CD4-positive, alpha-beta memory T cell (primary cell): ENCODE measurements at places on chromosomes 12 and 14. TPM values are rescaled to one million over a fixed set of nuclear protein-coding genes. Genes with fewer than 3 reads are reported as not detected.

GRCh38 chr12:50508970-50509663 lies 4.3 kb downstream of the DIP2B start:
- no peak for DNase-seq

- DNase-seq = no peak
Observed at GRCh38 chr12:42468341-42468821, 121.2 kb downstream of the PRICKLE1 start.

DNA sequence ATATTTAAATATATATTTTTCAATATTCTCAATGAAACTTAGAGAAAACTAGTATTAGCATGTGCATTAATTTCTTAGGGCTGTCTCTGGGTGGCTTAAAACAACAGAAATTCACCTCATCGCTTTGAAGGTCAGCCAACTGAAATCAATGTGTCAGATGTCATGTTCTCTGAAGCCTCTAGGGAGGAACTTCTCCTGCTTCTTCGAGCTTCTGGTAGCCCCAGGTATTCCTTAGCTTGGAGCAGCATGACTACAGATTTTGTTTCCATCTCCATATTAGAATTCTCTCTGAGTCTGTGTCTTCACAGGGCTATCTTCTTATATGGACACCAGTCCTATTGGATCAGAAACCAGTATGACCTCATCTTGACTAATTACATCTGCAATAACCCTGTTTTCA lies 221.5 kb downstream of the PDZRN4 start:
- no peak for DNase-seq

The PTPRO gene
- polyA plus RNA-seq = 3.0 TPM

DNA sequence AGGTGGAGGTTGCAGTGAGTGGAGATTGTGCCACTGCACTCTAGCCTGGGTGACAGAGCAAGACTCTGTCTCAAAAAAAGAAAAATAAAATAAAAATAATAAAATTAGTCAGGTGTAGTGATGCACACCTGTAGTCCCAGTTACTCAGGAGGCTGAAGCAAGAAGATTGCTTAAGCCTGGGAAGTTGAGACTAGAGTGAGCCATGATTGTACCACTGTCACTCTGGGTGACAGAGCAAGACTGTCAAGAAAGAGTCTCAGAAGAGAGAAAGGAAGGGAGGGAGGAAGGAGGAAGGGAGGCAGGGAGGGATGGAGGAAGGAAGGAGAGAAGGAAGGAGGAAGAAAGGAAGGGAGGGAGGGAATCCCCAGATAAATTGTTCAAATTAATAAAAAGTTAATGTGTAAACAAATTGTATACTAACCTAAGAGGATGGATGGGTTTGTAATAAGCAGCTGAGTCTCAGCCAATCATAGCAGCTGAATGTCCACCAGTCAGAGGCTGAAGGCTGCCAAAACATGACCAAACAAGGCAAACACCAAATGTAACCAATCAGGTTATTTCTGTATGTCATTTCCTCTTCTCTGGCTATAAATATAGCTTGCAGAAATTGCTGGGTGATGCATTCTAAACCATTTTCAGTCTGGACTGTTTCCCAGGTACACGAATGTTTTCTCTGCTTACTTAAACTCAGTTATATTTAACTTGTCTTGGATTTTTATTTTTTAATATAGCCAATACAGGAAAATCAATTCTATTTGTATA lies 6.1 kb upstream of the CDCA4 start:
- DNase-seq = no peak

DNA sequence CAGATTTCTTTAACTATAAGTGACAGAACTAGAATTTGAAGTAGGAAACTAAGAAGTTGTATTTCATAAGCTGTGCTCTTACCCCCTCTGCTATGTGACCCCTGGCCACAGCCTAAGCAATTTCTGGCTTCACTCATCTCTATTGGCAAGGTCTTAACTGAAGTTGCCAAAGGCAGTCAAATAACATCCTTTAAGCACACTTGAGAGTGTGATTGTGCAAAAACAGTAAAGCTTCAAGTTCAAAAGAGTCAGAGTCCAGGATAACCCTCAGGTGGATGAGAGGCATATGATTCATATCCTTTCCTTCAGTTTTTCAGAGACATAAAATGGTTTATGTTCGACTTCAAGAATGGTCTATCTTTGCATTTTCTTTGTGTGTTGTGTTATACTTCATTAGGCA lies 45.2 kb downstream of the GRIP1 start:
- DNase-seq = no peak

DNA sequence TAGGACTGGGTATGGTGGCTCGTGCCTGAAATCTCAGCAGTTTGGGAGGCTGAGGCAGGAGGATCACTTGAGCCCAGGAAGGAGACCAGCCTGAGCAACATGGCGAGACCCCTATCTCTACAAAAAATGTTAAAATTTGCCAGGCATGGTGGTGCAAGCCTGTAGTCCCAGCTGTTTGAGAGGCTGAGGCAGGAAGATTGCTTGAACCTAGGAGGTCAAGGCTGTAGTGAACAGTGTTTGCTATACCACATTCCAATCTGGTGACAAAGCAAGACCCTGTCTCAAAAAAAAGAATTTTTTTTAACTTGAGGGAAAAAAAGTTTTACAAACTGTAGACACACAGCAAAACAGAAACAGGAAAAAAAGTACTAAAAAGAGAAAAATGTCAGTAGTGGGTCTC lies 2.3 kb upstream of the MAP3K9 start:
- no peak for DNase-seq

The THTPA gene
- 15.5 TPM for polyA plus RNA-seq

The SLC6A15 gene
- polyA plus RNA-seq = not detected

GRCh38 chr12:8970432-8970831 lies 18.9 kb upstream of the KLRG1 start:
- no peak for DNase-seq

The TAS2R30 gene
- not detected for polyA plus RNA-seq

GRCh38 chr14:30210630-30211029 lies 283.0 kb upstream of the PRKD1 start:
- no peak for DNase-seq

DNA sequence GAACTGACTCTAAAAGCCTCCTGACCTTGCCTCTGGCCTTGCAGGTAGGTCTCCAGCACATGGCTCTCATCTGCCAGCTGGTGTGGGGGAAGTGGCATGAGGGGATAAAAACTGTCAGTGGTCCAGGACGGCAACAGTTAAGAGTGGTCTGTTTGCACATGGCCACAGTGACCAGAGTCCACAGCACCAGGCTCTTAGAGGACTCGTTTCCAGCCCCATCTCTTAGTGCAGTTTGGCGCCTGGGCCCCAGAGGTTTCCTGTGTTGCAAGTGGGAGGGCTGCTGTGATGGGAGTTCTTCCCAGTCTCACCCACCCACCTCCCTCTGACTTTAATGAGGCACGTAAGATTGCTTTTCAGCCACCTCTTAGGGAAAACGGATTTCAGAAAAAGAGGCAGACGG lies 37.0 kb downstream of the APPL2 start:
- DNase-seq = no peak

DNA sequence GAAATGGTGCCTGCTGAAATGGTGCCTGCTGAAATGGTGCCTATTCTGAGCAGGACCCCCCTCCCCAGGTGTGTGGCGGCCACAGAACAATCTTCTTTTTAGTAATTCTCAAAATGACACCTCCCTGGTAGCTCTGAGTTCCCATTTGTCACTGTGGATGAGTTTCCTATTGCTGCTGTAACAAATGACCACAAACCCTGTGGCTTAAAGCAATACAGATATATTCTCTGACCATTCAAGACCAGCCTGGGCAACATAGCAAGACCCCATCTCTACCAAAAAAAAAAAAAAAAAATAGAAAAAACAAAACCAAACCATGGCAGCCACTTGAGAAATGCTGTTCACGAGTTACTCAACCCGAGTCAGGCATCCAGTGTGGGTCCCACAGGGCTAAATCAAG lies 7.9 kb downstream of the ACADS start:
- no peak for DNase-seq
